ENCODE measurements at places on chromosomes 1 and 21.

DNA sequence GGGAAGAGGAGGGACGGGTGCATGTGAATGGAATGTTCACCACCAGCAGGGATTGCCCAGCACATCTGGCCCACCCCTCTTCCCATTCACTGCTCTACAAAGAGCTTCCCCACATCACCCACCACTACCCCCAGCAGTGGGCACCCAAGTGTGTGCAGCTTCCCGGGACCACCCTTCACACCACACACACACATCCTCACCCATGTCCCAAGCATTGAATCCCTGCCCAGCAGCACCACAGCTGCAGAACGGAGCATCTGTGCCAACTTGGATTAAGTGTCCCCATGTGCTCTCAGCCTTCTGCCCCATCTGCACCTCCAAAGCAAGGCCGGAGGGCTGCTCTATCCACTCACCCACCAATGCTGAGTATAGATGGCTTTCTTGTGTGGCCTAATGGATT is 141.4 kb downstream of the PSMG1 start:
- no peak for DNase-seq

DNA sequence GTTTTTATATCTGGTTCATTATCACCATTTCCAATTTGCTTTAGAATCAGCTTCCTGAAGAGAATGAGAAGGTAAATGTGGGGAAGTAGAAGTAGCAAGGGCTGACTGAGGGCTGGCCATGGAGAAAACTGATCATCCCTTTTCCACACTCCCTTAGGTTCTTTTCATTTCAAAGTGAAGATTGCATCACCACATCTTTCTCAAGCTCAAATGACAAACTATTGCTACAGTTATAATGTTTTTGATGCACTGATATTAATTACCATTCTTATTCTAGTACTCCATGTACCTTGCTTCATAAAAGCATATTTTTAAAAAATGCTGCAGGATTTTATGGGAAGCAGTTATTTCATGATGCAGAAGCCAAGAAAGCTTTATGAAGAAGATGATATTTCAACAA is 7.9 kb upstream of the AK5 start:
- DNase-seq: no peak

- no peak for DNase-seq
These were observed 42.5 kb upstream of the C1orf174 start for GRCh38 chr1:3942416-3943122.

GRCh38 chr1:199353906-199354305 is 673.6 kb upstream of the NR5A2 start:
- no peak for DNase-seq

GRCh38 chr1:172999349-172999748 is 51.4 kb downstream of the TNFSF18 start:
- DNase-seq: no peak

DNA sequence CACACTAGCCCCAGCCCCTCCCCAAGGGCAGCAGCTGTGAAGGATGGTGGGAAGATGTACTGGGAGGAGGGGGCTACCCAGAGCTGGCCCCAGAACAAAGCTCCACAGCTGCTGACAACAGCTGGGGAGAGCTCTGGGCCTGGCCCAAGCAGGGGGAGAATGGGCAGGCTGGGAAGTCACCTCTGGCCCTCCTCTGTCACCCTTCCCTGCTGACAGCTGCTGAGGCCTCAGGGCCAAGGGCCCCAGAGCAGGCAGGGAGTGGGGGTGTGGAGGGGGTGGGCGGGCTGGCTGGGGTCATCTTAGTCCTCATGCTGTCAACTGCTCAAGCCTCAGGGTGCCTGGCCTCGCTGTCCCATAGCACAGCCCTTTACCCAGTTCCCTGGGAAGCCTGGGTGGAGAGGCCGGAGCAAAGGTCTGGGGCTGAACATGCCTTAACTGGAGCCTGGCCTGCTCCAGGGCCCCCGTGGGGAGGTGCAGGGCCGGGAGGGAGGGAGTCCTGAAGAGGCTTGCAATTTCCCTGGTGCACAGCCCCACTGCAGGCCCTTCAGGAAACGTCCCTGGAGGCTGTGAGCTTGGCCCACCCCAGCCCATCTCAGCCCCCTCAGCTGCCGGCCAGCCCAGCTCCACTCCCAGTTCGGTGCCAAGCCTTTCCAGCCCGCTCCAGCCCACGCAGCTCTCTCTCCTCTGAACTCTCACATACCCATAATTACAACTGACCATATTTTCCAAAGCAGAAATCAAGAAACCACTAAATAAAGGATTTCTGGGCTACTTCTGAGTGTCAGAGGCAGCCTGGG is 25.7 kb downstream of the HSPG2 start:
- DNase-seq: no peak

GRCh38 chr1:208997726-208998312 is 585.7 kb upstream of the CAMK1G start:
- no peak for DNase-seq

- DNase-seq: no peak
These were observed 40.6 kb downstream of the ERI3 start for GRCh38 chr1:44314452-44314851.

GRCh38 chr1:22376001-22376400 is 75.7 kb upstream of the ZBTB40 start:
- no peak for DNase-seq

DNA sequence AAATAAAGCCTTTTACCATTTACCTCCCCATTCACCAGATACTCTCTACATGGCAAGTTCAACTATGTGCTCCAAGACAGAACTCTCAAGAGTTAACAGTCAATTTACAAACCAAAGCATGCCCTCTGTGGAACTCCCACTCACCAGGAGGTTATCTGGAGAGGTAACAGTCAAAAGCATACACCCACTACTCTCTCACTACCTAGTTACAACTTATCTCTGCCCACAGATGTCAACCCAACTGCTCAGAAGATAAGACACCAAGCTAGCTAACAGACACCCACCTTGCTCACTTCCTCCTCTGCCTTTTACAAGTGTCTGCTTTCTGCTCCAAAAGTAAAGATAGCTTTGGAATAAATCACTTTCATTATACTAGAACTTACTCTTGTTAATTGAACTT is 131.0 kb downstream of the TRIM33 start:
- DNase-seq: no peak

- DNase-seq: no peak
These were observed 255.7 kb downstream of the OMA1 start for GRCh38 chr1:58290685-58291372.

DNA sequence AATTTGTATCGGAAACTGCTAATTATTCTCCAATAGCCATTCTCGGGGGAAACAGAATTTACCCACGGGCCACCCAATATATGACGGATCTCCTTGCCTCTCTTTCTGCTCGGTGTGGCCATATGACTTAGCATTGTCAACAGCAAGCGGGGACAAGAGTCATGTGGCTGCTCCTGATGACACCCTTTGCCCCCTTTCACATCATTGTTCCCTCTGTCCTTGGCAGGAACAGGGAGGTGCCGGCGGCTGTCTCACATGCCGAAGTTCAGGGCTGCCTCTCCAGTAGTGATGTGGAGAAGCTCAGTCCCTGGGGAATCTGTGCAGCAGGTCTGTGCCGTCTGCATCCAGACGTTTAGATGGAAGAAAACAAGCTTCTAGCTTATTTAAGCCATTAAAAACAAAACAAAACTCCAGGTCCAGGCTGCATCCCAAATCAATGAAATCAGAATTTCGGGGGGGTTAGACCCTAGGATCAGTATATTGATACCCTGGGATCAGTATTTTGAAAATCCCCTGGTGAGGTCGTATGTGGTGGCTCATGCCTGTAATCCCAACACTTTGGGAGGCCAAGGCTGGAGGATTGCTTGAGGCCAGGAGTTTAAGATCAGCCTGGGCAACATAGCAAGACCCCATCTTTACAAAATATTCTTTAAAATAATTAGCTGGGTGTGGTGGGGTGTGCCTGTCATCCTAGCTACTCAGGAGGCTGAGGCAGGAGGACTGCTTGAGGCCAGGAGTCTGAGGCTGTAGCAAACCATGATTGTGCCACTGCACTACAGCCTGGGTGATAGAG is 10.8 kb downstream of the MYOM3 start:
- no peak for DNase-seq

- no peak for DNase-seq
These were observed 27.7 kb downstream of the DSTYK start for GRCh38 chr1:205183676-205184335.

- no peak for DNase-seq
These were observed 3.5 kb downstream of the ROR1 start for GRCh38 chr1:63777286-63777685.

GRCh38 chr1:97167246-97167645 is 445.7 kb downstream of the PTBP2 start:
- no peak for DNase-seq

GRCh38 chr1:244439391-244440032 is 12.2 kb downstream of the ADSS2 start:
- DNase-seq: no peak

GRCh38 chr1:24954631-24955030 is 24.6 kb upstream of the RUNX3 start:
- DNase-seq: no peak

GRCh38 chr21:18467715-18468114 is 64.1 kb upstream of the TMPRSS15 start:
- DNase-seq: no peak

- DNase-seq: no peak
These were observed 13.1 kb downstream of the KCND3 start for GRCh38 chr1:111976332-111976731.

GRCh38 chr1:212139526-212140135 is 104.1 kb downstream of the DTL start:
- no peak for DNase-seq

- DNase-seq: no peak
These were observed 55.0 kb upstream of the IFNAR2 start for GRCh38 chr21:33174756-33175155.

DNA sequence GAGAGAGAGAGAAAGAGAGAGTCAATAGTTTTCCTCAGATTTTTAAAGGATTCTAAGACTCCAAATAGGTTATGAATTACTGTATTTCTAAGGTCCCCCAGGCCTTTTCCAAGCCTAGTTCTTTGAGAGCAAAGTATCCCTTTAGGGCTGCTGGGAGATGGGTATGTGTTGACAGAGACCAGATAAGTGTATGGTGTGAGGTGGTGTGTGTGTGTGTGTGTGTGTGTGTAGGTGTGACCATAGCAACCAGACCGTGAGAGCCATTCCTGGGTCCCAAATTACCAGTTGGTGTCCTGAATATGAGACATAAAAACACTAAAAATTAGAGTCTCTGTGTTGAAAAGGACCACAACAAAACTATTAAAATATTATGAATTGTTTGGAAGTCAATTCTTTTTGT is 41.7 kb upstream of the DNAJC6 start:
- DNase-seq: no peak

- no peak for DNase-seq
These were observed 1.4 kb downstream of the KLHDC7A start for GRCh38 chr1:18481921-18482701.

- DNase-seq: no peak
These were observed 45.7 kb downstream of the PSMG1 start for GRCh38 chr21:39137248-39138178.

GRCh38 chr1:223824712-223825111 is 21.0 kb downstream of the TP53BP2 start:
- no peak for DNase-seq

GRCh38 chr21:19648391-19648790 is 1244.8 kb upstream of the TMPRSS15 start:
- DNase-seq: no peak

GRCh38 chr21:27246741-27247140 is 279.9 kb upstream of the ADAMTS5 start:
- no peak for DNase-seq

- no peak for DNase-seq
These were observed 27.2 kb upstream of the LRRC8C start for GRCh38 chr1:89605692-89606091.

DNA sequence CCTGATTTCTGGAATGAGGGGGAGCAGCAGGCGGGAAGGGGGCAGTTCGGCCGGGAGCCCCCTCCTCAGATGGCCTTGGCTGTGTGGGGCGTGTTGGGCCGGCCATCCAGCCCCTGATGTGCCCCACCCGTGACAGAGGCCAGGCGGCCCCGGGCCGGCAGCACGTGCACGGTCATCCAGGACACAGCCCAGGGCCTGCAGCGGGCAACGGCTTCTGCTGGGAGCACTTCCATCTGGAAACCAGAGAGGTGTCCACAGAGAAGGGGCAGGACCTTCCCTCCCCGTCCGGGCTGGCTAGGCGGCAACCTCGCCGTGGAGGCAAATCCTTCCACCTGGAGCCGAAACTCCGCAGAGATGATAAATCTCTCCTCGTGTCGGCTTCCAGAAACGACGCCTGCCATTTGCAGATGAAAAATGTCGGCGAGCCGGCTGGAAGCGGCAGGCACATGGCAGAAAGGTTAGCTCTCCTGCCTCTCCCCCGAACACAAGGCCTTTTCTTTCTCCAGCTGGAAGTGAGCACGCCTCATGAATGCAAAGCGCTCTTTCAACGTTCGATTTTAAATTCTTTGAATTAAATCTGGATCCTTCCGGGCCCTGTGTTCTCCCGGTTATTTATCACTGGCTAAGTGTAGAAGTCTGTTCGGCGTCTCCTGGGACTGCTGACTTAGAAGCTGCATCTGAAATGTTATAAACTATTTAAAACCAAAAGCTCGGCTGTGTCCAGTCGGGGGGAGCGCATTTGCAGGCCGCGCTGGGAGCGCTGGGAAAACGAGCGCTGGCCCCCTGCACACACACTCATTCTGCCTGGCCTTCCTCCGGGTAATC is 9.4 kb upstream of the ACTRT2 start:
- DNase-seq: no peak

DNA sequence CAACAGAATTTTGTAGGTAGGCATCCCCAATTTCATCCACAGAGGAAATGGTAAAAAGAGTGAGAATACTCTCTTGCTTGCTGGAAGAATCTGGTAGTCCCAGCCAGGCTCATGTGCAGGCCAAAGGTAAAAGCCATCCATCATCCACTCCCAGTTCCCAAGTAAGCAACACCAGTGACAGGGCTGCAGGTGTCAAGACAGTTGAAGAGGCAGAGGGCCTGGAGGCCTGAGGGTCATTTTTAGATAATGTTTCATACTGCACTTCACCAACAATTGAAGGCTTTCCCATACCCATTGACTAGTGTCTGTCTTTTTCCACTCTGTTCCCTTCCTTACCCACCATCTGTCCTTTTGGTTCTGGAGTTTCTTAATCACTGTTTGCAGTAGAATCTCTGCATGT is 141.7 kb upstream of the L1TD1 start:
- no peak for DNase-seq

DNA sequence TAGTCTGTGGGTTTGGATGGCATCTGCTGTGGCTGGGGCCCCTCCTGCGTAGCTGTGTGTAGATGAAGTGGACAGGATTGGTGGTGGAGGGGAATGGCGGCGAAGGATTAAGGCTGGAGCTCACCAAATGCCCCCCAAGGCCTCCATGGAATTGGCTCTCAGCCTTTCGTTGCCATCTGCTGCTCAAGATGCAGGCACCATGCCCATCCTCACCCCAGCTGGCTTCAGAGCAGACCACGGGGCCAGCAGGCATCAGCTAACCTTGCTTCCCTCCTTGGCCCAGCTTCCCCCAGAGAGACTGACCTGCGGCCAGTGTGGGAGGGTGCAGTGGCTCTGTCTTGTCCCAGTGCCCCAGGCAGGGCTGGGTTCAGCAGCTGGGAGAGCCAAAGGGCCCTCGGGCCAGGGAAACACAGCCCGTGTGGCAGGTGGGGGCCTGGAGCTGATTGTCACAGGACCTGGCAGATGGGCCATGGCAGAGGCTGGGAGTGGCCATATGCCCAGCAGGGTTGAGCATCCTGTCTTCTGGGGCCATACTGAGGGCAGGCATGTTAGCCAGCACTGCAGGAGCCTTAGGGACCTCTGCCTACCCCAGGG is 66.8 kb upstream of the ACTL8 start:
- DNase-seq: no peak
